ENCODE measurements at places on chromosomes 3 and 15.
A peak's percentile ranks its signal among the peaks of the same experiment; 100 is the strongest.

GRCh38 chr3:151182349-151183079 lies 20.5 kb downstream of the GPR171 start:
- DNase-seq: no peak

DNA sequence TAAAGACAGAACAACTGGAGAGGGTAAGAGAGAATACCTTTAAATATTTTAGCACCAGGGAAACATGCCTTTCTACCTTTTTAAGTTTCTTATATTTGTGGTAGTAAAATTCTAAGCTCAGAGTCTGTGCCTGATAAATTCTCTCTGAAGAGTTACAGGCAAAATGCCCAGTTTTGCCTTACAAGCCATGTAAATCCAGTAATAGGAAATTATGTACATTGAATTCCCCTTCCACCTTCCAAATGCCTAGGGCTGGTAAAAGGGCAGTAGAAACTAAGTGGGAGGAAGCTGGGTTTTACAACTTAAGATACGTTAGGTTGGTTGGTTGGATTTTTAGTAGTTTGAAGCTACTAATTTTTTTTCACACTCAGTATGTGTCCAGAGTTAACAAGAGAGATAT lies 43.1 kb upstream of the TP63 start:
- no peak for DNase-seq

DNA sequence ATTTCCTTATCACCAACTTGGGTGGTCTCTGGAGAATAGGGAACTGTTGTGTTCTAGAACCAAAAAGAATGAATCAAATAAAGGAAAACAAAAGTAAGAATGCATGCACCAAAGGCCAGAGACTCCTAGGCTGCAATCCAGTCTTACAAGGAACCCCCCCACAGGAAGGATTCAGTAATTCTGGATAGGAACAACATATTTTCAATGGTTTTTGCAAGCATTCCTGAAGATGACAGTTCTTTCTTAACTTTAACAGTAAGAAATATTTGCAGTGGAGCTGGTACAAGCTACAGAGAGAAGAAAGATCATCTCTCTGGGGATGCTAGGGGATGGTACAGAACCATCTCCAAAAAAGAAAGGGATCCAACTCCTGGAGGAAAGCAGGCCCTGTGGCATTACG lies 116.2 kb upstream of the CHRM5 start:
- DNase-seq: no peak

- no peak for DNase-seq
Observed at GRCh38 chr3:194134231-194134756, 1.7 kb upstream of the HES1 start.

GRCh38 chr3:123143669-123144411 lies 57.9 kb upstream of the SEC22A start:
- peak; percentile 86 for DNase-seq

DNA sequence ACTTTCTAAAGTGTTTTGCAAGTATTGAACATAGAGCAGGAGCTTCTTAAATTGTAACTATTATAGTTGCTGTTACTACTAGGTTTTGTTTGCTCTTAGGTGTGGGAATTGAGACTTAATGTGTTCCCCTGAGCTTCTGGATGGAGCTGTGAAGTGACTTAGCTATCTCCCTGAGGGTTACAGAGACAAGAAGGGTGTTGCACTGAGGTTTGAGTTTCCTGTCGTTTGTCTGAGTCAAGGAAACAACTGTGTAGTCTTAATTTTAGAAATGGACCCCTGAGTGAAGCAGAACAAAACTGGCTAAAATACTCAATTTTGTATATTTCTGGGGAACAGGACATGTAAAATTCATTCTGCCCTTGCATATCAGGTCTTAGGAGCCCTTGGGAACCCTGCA lies 20.4 kb downstream of the TTC21A start:
- no peak for DNase-seq

DNA sequence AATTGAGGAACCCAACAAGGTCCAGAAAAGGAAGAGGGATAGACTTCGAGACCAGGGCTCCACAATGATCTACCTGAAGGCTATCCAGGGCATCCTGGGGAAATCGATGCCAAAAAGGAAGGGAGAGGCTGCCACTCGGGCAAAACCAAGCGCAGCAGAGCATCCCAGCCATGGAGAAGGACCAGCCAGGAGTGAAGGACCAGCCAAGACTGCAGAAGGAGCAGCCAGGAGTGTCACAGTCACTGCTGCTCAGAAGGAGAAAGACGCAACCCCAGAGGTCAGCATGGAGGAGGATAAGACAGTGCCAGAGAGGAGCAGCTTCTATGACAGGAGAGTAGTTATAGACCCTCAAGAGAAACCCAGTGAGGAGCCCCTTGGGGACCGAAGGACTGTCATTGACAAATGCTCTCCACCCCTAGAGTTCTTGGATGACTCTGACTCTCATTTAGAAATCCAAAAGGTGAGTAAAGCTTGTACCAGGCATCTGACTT lies 12.0 kb downstream of the TATDN2 start:
- no peak for DNase-seq

DNA sequence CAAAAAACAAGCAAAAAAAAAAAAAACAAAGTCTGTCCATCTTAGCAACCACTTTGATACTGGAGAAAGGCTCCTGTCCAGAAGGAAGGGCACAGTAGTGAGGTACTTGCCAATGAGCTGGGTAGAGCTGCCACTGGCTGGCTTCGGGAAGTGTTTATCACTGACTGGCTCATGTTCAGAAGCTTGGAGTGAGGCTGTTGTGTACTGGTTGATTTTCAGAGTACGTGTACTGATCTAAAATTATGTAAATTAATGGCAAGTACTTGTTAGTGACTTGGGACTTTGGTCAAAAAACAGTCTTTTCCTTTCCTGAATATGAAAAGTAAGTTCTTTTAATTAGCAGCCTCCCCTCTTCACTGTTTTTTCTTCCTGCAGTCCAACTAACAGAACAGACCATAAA lies 979 bp upstream of the ZNF621 start:
- DNase-seq: peak; percentile 32

- no peak for DNase-seq
Observed at GRCh38 chr3:144820726-144821125, 849.1 kb downstream of the DIPK2A start.

- no peak for DNase-seq
Observed at GRCh38 chr15:57135800-57136199, 217.4 kb downstream of the TCF12 start.

DNA sequence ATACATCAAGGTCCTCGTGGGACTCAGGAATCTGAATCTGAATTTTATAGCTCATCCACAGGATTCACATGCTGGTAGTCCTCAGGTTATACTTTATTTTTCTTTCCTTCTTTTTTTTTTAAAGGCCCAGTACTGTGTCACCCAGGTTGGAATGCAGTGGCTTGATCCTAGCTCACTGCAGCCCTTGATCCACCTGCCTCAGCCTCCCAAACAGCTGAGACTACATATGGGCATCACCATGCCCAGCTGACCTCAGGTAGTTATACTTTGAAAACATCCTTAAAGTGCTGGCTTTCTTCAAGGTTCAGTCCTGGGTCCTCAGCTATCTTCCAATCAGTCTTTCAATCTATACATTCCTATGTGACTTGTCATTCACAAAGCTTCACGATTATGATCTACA lies 38.2 kb downstream of the SNX4 start:
- DNase-seq: no peak

GRCh38 chr3:95333826-95334225 lies 1271.0 kb downstream of the NSUN3 start:
- DNase-seq: no peak
